Activated CD4-positive, alpha-beta T cell treated with anti-CD3 and anti-CD28 coated beads, Interleukin-2, amount 10 ng/mL, durations not matched to agents 7 days and 5 days (primary cell): ENCODE measurements at places on chromosomes 6 and 20. TPM values are rescaled to one million over a fixed set of nuclear protein-coding genes. Genes with fewer than 3 reads are reported as not detected.

GRCh38 chr6:151388997-151389617 is 2.3 kb downstream of the ZBTB2 start:
- peak; percentile 22 for DNase-seq

DNA sequence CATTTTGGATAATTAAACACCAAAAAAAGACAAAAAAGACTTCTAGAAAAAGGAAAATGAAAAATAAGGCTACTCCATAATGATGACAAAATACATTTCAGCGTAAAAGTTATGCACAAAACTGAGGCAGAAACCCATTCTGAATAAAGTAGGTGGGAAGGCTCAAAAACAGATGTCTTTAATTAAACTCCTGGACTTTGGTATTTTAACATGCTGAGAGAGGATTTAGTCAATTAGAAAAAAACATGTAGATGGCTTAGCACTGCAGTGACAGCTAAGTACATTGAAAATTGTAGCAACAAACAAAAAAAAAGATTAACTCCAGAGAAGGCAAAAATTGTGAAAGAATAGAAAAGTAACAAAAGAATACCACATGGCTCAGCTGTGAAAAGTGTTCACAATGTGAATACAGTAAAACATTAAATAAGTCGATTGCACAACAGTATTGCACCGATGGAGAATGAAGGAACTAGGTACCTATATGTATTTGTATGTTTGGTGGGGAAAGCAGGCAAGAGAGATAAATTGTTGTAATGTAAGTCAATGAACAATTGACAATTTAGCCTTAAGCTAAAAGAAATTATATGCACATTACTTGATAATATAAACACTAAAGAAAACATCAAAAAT is 59.5 kb downstream of the TBC1D32 start:
- DNase-seq = no peak

DNA sequence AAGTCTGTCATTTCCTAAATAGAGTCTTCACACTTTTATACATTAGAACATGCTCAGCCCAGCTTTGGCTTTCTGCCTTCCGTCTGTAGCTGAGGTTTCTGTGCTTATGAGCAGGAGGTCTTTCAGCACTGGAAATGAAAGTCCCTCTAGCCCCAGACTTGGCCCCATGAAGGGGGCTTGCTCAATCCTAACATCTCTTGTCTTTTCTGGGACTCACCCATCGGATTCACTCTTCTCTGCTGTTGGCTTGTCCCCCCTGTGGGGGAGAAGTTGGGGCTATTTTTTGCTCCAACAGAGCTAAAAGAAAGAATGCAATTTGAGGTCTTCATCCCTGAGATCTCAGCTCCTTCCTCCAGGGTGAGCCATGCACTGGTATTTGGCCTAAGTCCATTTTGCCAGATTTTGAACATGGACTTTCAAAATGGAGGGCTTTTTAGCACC is 177.7 kb downstream of the MRPL14 start:
- DNase-seq = no peak

DNA sequence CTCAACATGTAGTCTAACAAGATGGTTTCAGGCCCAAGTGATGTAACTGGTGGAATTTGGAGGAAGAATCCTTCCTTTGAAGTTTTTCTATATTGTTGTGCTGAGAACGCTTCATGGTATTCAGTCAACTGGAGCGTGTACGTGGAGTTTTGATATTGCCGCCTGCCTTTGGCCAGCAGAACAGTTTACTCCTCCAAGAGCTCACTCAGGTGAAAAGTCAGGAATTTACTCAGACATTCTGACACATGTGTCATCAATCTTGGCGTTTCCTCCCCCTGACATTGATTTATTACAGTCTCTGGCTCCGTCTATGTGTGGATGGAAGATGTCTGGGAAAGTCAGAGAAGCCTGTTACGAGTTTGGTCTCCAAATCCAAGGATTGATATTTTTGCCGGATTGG is 19.0 kb upstream of the TGM2 start:
- no peak for DNase-seq

The NRM gene
- total RNA-seq = 58.8 TPM

The GRM1 gene
- not detected for total RNA-seq

The SRMS gene
- not detected for total RNA-seq

The SYNE1 gene
- total RNA-seq = 99.3 TPM

The CPXM1 gene
- not detected for total RNA-seq

The DEF6 gene
- total RNA-seq = 219 TPM

The ME1 gene
- not detected for total RNA-seq
